ENCODE measurements at places on chromosomes 3 and 15. TPM values are rescaled to one million over a fixed set of nuclear protein-coding genes. Genes with fewer than 3 reads are reported as not detected.

The UQCC5 gene
- 31.9 TPM for total RNA-seq

The TM6SF1 gene
- 12.6 TPM for total RNA-seq

The IFRD2 gene
- 130 TPM for total RNA-seq

GRCh38 chr3:32379831-32380500, 11.7 kb upstream of the CMTM7 start:
- no peak for DNase-seq

DNA sequence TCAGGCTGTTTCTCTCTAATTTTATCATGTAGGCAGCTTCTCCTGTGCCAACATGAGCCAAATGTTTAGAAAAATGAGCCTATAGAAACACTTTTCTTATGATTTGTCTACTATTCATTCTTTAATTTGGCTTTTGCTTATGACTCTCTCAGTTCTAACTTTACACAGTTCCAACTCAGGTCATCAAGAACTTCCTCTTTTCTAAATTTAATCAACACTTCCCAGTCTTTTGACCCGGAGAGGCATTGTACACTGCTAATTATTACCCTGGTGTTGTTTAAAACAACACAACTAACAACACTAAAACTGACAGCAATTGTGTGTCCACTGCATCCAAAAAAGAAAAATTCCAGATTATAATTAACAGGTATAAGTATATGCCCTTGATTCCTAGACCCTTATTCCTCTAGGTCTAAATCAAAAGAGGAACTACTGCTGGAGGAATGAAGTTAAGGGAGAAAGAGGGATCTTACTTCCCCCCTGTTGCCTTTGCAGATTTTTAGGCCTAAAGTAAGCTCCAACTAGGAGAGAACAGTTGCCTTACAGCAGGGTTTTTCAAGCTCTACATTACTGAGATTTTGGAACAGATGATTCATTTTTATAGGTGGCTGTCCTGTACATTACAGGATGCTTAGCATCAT, 332.2 kb upstream of the GOLIM4 start:
- DNase-seq: no peak

Measured in psoas muscle (tissue), 8 donors.